Activated CD4-positive, CD25-positive, alpha-beta regulatory T cell treated with anti-CD3 and anti-CD28 coated beads, Interleukin-2, amount 50 U/mL, for 72 hours (primary cell): ENCODE measurements at places on chromosomes 4 and X.
A peak's percentile ranks its signal among the peaks of the same experiment; 100 is the strongest.

GRCh38 chrX:26138274-26138673, at the start of gene MAGEB18:
Gene MAGEB18 (plus strand): TSS chrX:26138343. CDS start chrX:26138986, 643 bp downstream.
- no peak for DNase-seq

- DNase-seq = peak; percentile 53
Observed at GRCh38 chrX:71618303-71618721, at the start of gene CXCR3. Gene CXCR3 (minus strand): TSS chrX:71618511. CDS start chrX:71618449, 62 bp downstream.

GRCh38 chr4:33306131-33306530, 2586.0 kb downstream of the PCDH7 start:
- no peak for DNase-seq

DNA sequence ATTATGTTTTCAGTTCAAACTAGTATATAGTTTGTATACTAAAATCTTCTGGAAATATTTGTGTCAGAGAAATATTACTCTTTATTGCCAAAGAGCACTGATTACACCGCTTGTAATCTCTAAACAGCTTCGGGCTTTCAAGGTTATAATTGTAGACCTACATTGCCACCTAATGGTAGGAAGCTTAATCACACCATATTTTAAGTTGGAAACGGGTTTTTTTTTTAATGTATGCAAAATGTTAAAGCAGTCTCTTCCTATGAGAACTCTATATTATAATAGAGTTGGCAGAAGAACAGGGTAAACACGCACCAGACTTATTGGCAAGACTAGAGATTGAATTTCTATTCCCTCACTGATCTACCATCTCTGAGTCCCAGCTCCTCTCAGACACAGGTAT, 19.5 kb upstream of the NFXL1 start:
- no peak for DNase-seq

- no peak for DNase-seq
Observed at GRCh38 chr4:153651587-153651986, 32.5 kb upstream of the TLR2 start.

GRCh38 chrX:43064096-43064495, 286.1 kb upstream of the PPP1R2C start:
- DNase-seq = no peak

GRCh38 chr4:126633306-126633705, 999.5 kb upstream of the INTU start:
- DNase-seq = no peak

- DNase-seq = no peak
Observed at GRCh38 chrX:24424948-24425347, 40.1 kb upstream of the PDK3 start.

GRCh38 chr4:61397174-61397573, 197.0 kb downstream of the ADGRL3 start:
- DNase-seq = no peak

DNA sequence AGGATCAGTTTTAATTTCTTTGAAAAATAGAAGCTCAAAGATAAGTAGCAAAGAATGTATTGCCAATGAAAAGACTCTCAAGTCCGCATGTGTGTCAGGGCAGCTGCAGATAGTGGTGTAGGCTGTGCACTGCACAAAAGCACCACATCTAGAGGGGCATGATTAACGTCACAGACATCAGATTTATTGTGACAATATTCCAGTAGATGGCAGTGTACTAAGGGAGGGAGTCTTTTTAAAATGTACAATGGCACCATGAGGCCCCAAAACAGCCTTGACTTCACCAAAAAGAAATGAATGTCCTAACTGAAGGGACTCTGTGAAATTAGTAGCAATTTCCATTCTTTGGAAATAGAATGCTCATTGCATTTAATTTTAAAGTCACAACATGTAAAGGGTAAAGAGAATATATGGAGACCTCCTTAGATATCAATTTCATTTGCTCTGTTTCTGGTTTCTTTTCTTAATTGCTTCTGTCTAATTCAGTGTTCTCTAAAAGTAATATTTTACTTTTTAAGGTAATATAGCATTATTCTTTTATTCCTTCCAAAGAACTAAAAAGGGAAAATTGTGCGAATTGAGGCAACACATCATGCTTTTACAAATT, 98.4 kb downstream of the ZNF827 start:
- no peak for DNase-seq

GRCh38 chr4:153785910-153786721, 2.8 kb downstream of the SFRP2 start:
- no peak for DNase-seq

GRCh38 chr4:113106108-113106507, 56.7 kb downstream of the ANK2 start:
- DNase-seq = no peak

- DNase-seq = no peak
Observed at GRCh38 chr4:26884486-26884988, 23.9 kb downstream of the STIM2 start.

DNA sequence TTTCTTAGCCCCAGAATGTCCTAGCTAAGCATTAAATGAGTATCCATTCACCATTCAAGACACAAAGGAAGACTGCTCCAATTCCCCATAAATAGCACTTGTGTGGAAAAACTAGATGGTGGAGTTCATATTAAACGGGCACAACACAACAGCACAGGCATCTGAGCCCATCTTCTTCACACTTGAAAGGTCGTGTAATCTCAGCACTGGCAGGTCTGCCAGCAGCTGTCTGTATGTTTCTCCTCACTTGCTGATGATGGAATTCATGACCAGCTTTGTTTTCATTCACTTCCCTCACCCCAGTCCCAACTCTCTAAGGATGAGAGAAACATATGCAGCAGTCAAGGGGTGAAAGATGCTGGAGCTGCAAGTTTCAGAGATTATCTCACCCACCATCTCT, 148.7 kb downstream of the AFAP1 start:
- no peak for DNase-seq

DNA sequence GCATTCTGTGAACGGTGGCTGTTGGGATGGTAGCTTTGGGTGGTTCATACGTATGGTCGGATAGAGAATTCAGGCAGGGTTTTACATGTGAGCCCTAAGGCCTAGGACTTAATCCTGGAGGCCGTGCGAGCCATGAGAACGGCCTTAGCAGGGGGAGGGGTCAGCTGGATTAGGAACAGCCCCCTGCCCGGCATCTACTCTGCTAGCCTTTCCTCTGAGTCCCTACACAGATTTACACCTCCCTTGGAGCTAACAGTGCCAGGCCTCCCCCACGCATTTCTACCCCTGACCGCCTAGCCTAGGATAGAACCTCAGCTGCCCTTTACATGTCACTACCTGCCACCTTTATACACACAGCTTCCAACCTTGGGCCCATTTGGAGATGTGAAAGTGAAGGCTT, 7.1 kb downstream of the PRAF2 start:
- no peak for DNase-seq

GRCh38 chr4:74503580-74503979, 58.6 kb downstream of the AREG start:
- no peak for DNase-seq

DNA sequence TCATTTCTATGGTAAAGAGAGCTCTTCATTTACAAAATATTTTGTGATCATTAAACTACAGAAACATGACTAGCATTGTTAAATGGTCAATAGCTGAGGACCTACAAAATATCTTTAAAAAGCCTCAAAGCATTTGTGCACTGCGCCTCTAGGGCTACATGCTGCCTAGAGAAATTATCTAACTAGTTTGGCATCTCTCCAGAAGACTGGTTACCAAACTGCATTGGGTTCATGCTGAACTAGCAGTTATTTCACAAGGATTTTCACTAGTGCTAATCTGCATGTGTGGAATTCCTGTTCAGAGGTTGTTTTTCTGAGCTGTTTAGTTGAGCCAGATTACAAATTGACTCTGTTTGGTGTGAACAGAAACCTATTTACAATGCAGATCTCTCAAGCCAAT, 58.5 kb upstream of the PITX2 start:
- DNase-seq = no peak

DNA sequence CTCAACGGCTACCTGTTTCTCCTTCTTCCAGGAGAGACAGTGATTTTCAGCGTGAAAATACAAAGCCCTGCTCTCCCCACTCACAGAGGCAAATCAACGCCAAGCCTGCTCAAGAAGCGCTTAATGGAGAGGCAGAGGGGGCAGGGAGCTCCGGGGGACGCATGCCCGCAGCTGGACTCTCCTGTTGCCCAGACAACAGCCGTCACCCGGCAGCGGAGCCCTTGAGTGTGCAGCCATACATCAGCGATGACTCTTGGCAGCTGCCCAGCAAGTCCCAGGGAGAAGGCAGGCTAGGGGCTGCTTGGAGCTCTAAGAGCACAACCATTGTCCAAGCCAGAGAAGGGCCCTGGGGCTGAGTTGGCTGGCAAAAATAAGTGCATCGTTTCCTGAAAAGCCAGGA, 71.0 kb upstream of the AFAP1 start:
- DNase-seq = no peak

DNA sequence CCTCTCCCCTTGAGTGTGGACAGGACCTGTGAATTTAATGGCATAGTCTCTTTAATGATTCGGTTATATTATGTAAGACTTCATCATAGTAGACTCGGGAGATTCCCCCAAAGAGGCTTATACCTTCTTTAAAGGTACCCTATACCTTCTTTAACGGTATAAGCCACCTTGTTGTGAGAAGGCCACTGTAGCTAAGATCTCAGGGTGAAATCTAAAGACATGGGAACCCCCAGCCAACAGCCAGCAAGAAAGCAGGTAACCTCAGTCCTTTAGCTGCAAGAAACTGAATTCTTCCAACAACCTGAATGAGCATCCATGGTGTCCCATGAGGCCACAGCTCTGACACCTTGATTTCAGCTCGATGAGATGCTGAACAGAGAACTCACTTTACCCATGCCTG, 931 bp downstream of the DDX60 start:
- no peak for DNase-seq
